ENCODE measurements at places on chromosomes 1 and 21.

- DNase-seq, result no peak
These were observed 48.2 kb upstream of the TNFSF4 start for GRCh38 chr1:173255214-173255813.

DNA sequence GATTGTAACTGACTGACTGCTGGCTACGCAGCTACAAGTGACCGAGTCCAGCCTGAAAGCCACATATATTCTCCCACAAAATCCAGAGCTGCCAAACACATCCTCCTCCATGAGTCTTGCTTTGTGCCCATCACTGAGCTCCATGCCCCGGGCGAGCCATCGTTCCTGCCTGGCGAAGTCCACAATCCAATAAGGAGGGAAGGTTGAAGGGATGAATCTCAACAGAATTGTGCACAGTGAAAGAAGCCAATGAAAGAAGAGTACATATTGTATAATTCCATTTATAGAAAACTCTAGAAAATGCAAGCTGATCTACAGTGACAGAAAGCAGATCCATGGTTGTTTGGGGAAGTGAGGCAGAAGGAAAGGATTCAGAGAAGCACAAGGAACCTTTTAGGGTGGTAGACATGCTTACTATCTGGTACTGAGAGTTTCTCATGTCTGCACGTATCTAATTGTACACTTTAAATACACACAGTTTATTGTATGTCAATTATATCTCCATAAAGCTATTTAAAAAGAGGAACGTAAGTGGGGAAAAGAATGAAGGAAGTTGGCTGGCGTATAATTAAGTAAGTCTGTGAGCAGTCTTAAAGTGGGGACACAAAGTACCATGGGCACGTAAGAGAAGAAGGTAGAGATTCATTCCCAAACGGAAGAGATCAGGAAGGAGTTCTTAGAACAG lies 115.9 kb upstream of the JUN start:
- no peak for DNase-seq

DNA sequence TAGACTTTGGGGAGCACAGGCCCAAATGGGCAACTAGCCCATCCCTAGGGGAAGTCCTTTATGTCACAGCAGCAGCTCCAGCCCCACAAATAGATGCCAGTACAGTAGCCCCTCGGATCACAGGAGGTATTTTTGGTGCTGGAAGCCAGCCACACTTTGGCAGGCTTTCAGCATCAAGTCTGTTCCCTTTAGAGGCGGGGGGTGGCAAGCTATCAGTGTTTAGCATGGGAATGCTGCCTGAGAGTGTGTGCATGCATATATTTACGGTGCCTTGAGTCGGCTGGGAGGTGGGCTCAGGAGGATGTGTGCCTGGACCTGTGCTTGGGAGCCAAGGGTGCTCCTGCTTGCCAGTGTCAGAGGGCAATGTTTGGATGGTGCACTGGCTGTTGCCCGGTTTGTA lies 3.5 kb upstream of the PLXNA2 start:
- DNase-seq, result no peak

GRCh38 chr1:87194271-87194774 lies 134.4 kb upstream of the LMO4 start:
- no peak for DNase-seq

DNA sequence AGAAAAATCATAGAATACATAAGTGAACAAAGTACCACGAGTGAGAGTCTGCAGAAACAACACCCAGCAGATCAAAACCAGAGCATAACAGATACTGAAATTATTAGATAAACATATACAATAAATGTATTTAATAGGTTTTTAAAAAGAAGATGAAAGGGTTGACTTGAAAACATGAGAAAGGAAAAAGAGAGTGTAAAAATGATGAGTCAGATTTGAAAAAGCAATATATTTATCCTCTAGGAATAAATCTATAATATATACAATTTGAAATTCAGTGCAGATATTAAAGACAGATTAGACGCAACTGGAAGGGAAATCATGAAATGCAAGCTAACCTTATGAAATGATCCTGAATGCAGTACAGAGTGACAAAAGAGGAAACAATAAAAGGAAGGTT lies 170.2 kb upstream of the RUNX1 start:
- no peak for DNase-seq

GRCh38 chr1:214928574-214928973 lies 154.0 kb upstream of the KCNK2 start:
- no peak for DNase-seq
